CD4-positive, CD25-positive, alpha-beta regulatory T cell (primary cell): ENCODE measurements at places on chromosomes 16 and 17.

DNA sequence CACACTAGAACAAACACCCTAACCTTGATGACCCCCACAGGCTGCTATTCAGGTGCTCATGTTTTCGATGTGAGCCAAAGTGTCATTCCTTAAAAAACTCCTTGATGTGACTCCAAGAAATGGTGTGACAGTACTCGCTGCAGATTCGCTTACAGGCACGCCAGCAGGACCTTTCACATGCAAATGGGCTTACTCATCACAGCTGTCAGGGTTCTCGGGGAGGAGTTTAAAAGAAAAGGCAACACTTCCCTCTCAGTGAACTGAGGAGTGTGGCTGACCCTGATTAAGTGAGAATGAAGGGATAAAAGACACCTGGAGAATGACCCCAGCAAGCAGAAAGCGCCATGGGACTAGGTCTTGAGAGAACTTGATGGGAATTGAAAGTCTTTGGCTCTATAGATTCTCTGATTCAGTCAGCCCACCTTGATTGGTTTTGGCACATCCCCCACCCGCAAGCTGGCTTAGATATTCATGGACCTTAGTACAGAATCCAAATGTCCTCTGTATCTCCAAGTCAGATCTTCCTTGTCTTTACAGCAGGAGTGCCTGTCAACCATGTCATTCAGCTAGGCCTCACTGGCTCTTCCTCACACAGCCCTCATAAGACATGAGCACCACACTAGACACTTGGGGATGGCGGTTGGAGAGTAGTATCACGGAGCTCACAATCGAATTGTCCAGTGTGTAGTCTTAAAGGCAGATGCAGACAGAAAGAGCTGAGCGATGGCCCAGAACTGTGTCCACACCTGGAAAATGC lies 82.6 kb downstream of the HIC1 start:
- H3K4me3 ChIP-seq = no peak overlapping the region
- H3K36me3 ChIP-seq = peaks cover 11% of the 10 kb centered on the region
- no peak for DNase-seq
- no peak overlapping the region for H3K27ac ChIP-seq
- H3K27me3 ChIP-seq = no peaks in the 10 kb centered on the region
- H3K4me1 ChIP-seq = peaks cover 4% of the 10 kb centered on the region

DNA sequence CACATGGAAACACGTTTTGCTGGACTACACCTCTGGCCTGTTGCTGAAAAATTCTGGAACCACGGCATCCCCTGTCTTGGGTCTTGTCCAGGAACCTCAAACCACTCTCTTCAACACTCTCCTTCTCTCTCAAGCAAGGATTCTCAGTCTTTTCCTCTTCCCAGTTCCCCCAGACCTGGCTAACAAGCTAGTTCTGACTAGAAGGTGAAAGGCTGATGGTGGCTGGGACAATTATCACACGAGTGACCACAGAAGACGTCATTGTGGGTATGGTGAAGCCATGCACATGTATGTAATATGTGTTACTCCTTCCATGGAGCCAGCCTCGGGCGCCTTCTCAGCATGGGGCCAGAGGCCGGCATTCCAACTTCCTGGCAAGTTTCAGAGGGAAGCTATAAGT lies 123.0 kb downstream of the CDYL2 start:
- no peaks in the 10 kb centered on the region for H3K4me1 ChIP-seq
- H3K27me3 ChIP-seq = no peaks in the 10 kb centered on the region
- H3K4me3 ChIP-seq = no peak overlapping the region
- DNase-seq = no peak

DNA sequence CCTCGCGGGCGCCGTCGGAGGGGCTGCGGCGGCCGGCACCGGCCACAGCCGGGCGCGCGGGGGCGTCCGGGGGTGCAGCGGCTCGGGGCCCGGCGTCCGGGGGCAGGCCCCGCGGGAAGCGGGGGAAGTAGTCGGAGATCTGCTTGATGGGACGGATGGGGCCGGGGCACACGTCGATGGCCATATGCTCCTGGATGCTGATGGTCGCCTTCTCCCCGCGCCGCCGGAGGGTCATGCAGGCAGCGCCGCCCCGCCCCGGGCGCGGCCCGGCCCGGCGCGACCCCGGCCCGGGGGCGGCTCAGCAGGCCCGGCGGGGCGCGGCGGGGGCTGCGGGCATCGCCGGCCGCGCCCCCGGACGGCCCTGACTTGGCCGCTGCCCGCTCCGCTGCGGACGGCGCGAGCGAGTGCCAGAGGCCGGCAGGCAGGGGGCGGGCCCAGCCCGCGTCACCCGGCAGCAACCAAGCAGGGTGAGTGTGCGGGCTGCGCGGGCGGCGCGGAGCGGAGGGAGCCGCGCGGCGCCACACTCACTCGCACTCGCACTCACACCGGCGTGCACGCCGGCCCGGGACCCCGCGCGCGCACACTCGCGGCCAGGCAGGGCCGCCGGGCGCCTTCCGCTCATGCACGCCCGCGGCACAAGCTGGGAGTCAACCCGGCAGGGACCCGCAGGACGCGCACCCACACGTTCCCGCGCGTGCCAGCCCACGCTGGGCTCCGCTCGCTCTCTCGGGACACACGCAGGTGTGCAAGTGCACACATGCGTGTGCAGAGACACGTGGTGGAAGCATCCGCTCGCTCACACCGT lies at the start of gene DOC2B:
TSS of gene DOC2B (minus strand) at position 406 of the 805 bp plus-strand sequence. CDS start at position 235, 171 bp downstream.
- H3K27me3 ChIP-seq = peaks cover 2% of the 10 kb centered on the region
- no peak within 1 kb of the TSS for H3K27ac ChIP-seq
- DNase-seq = no peak
- no peaks in the 10 kb centered on the region for H3K36me3 ChIP-seq
- H3K4me1 ChIP-seq = peaks cover 4% of the 10 kb centered on the region

DNA sequence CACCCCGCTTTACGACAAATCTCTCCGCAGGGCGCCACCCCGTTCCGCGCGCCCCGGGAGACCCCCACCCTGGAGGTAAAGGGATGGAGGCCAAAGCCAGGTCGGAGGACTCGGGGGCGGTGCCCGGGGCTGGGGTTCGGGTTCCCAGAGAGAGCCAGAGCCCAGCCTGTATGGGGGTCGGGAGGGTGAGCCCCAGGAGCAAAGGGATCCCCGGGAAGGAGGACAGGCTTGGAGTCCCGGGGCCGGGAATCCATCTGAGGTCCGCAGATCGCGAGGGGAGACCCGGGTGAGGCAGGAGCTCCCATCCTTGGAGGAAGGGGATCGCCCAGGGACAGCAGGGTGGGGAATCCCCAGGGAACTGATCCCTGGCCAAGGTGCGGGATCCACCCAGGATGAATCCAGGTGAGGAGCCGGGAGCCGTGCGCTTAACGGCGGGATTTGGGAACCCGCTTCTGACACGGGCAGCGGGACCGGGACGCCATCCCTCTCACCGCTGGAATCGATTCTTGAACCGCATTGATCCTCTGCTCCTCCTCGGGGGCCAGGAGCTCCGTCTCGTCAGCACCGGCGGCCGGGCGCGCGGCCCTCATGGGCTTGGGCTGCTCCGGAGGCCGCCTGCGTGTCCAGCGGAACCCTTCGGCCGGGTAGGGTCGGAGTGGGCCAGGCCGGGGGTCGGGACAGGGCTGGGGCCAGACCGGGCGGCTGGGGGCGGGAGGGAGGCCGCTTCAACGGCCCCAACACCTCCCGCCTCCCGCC lies at the start of gene MMD:
TSS of gene MMD (minus strand) at position 657 of the 756 bp plus-strand sequence. CDS start at position 517, 140 bp downstream.
- peak within 1 kb of the TSS; percentile 86 for H3K4me3 ChIP-seq
- DNase-seq = no peak
- H3K4me1 ChIP-seq = peaks cover 33% of the 10 kb centered on the region
- peaks cover 19% of the 10 kb centered on the region for H3K27me3 ChIP-seq

- no peaks in the 10 kb centered on the region for H3K27me3 ChIP-seq
- H3K27ac ChIP-seq = no peak overlapping the region
- no peak overlapping the region for H3K4me3 ChIP-seq
- peaks cover 4% of the 10 kb centered on the region for H3K4me1 ChIP-seq
Measured at GRCh38 chr17:4206962-4207361, 56.8 kb downstream of the ANKFY1 start.

DNA sequence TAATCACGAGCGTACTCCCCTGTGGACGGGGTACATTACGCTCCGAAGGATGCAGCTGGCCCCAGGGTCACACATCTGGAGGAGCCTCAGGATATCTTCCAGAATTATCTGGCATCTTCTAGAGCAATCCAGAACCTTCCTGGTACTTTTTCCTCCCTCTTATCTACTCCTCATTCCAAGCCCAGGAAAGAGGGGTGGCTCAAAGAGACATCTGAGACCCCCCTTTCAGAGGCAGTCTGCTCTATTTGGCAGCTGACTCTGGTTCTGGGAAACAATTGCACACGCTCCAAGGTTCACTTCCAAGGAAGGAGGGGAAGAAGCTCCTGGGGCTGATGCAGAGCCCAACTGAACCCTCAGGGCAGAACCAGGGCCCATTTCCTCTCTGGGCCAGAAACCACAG lies 14.9 kb downstream of the RBFOX3 start:
- no peak for DNase-seq
- H3K36me3 ChIP-seq = no peaks in the 10 kb centered on the region
- H3K4me1 ChIP-seq = no peaks in the 10 kb centered on the region

DNA sequence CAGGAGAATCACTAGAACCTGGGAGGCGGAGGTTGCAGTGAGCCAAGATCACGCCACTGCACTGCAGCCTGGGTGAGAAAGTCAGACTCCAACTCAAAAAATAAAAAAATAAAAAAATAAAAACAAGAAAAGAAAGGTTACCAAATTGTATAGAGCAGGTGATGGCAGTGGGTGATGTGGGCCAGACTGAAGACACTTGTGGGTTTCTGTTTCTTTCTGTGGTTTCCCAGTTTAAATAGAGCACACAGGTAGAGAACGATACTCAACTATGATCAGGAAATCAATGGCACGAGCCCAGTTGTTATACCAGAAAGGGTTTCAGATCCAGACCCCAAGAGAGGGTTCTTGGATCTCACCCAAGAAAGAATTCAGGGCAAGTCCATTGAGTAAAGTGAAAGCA lies 32.6 kb downstream of the NUBP1 start:
- H3K4me3 ChIP-seq = no peak overlapping the region
- H3K4me1 ChIP-seq = peaks cover 6% of the 10 kb centered on the region

- H3K4me3 ChIP-seq = no peak overlapping the region
- H3K27ac ChIP-seq = no peak overlapping the region
- no peak for DNase-seq
- no peaks in the 10 kb centered on the region for H3K27me3 ChIP-seq
- no peaks in the 10 kb centered on the region for H3K36me3 ChIP-seq
Measured at GRCh38 chr17:10474536-10474935, 5.2 kb upstream of the MYH4 start.

- H3K36me3 ChIP-seq = no peaks in the 10 kb centered on the region
- peaks cover 56% of the 10 kb centered on the region for H3K4me1 ChIP-seq
- H3K27me3 ChIP-seq = no peaks in the 10 kb centered on the region
- no peak overlapping the region for H3K4me3 ChIP-seq
- peak overlapping the region; percentile 93 for H3K27ac ChIP-seq
Measured at GRCh38 chr17:17837380-17837821, 615 bp upstream of the SREBF1 start.

GRCh38 chr17:17913695-17914332 lies 58.4 kb downstream of the TOM1L2 start:
- no peak for DNase-seq
- no peaks in the 10 kb centered on the region for H3K36me3 ChIP-seq
- no peak overlapping the region for H3K4me3 ChIP-seq
- no peaks in the 10 kb centered on the region for H3K27me3 ChIP-seq
- H3K27ac ChIP-seq = no peak overlapping the region

GRCh38 chr16:85370881-85371651 lies 242.1 kb upstream of the GSE1 start:
- no peaks in the 10 kb centered on the region for H3K4me1 ChIP-seq
- H3K27me3 ChIP-seq = no peaks in the 10 kb centered on the region
- no peaks in the 10 kb centered on the region for H3K36me3 ChIP-seq
- no peak overlapping the region for H3K27ac ChIP-seq

- H3K27me3 ChIP-seq = peaks cover 23% of the 10 kb centered on the region
- H3K4me3 ChIP-seq = no peak overlapping the region
- DNase-seq = no peak
- no peaks in the 10 kb centered on the region for H3K4me1 ChIP-seq
Measured at GRCh38 chr17:79820959-79821330, 18.3 kb downstream of the CBX4 start.

GRCh38 chr17:7384489-7385081 lies 3.7 kb downstream of the TNK1 start:
- peak overlapping the region; percentile 37 for H3K4me3 ChIP-seq
- H3K27ac ChIP-seq = peak overlapping the region; percentile 85
- peaks cover 20% of the 10 kb centered on the region for H3K4me1 ChIP-seq
- H3K27me3 ChIP-seq = peaks cover 14% of the 10 kb centered on the region
- H3K36me3 ChIP-seq = peaks cover 16% of the 10 kb centered on the region
- no peak for DNase-seq

DNA sequence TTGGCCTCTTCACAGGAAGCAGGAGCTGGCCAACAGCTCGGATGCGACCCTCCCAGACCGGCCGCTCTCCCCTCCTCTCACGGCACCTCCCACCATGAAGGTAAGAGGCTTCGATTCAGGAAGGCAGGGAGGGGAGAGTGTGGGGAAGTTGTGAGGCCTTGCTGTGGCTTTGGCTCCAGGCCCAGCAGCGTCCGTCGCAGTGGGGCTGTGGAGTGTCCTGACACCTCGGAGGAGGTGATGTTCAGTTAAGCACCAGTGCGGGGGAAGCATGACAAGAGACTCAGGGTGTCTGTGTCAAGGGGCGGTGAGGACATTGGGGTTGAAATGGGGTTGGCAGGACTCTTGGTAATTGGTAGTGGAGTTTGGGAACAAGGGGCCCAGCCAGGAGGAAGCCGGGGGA lies 109.0 kb downstream of the RAP1GAP2 start:
- H3K27me3 ChIP-seq = no peaks in the 10 kb centered on the region
- peaks cover 21% of the 10 kb centered on the region for H3K36me3 ChIP-seq
- no peaks in the 10 kb centered on the region for H3K4me1 ChIP-seq
- DNase-seq = no peak

GRCh38 chr17:20944014-20944865 lies 98.6 kb downstream of the USP22 start:
- no peak overlapping the region for H3K27ac ChIP-seq
- H3K27me3 ChIP-seq = peaks cover 2% of the 10 kb centered on the region
- no peak for DNase-seq
- no peaks in the 10 kb centered on the region for H3K4me1 ChIP-seq

DNA sequence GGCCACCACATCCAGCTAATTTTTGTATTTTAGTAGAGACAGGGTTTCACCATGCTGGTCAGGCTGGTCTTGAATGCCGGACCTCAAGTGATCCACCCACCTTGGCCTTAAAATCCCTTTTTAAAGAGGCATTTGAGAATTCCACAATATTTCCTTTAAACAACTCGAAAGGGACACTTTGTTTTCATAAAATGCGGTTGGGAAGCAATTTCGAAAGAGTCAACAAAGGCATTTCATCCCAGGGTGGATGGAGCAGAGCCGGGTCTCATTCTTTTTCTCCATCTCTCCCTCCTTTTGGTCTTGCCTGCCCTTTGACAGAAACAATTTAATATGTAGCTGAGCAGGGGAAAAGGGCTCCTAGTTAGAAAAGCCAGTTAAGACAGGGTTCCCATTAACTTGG lies 13.5 kb upstream of the COG1 start:
- no peak for DNase-seq
- H3K27me3 ChIP-seq = no peaks in the 10 kb centered on the region
- no peak overlapping the region for H3K4me3 ChIP-seq

- DNase-seq = no peak
- H3K27me3 ChIP-seq = no peaks in the 10 kb centered on the region
- no peak overlapping the region for H3K4me3 ChIP-seq
Measured at GRCh38 chr16:68893710-68894705, 50.7 kb downstream of the TANGO6 start.

- H3K27me3 ChIP-seq = no peaks in the 10 kb centered on the region
- H3K4me1 ChIP-seq = no peaks in the 10 kb centered on the region
- no peaks in the 10 kb centered on the region for H3K36me3 ChIP-seq
- H3K27ac ChIP-seq = no peak overlapping the region
- no peak for DNase-seq
- no peak overlapping the region for H3K4me3 ChIP-seq
Measured at GRCh38 chr17:71327376-71328059, 793.3 kb upstream of the SOX9 start.
